ENCODE measurements at places on chromosomes 16 and 17.
A peak's percentile ranks its signal among the peaks of the same experiment; 100 is the strongest.

- DNase-seq = no peak
Measured at GRCh38 chr16:19690196-19690595, 27.8 kb downstream of the KNOP1 start.

GRCh38 chr16:55056585-55057401 lies 126.1 kb downstream of the IRX5 start:
- peak; percentile 49 for DNase-seq

- DNase-seq = no peak
Measured at GRCh38 chr17:59028328-59028727, 78.4 kb downstream of the TRIM37 start.

DNA sequence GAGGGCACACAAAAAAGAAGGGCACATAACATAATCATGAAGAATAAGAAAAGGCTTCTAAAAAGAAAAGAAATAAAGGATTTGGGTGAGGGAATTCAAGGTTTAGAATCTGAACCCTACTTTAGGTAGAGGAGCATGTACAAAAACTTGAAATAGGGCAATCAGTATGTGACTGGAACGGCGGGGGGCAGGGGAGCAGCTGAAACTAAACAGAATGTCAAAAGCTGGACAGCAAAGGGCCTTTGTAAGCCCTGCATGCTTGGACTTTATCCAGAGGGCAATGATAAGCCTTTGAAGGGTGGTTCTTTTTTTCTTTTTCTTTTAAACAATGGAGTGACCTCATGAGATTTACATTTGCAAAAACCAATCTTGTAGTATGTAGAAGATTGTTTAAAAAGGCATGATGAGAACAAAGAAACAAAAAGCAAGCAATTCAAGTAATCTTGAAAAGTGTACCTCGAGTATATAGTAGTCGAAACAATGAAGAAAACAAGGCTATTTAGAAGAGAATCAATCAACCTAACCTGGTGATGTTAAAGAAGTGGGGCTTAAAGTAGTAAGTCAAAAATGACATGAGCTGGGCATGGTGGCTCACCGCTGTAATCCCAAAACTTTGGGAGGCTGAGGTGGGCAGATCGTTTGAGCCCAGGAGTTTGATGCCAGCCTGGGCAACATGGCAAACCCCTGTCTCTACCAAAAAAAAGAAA lies 46.7 kb upstream of the ANKFY1 start:
- DNase-seq = no peak

- DNase-seq = no peak
Measured at GRCh38 chr16:87135246-87136030, 181.8 kb downstream of the C16orf95 start.

DNA sequence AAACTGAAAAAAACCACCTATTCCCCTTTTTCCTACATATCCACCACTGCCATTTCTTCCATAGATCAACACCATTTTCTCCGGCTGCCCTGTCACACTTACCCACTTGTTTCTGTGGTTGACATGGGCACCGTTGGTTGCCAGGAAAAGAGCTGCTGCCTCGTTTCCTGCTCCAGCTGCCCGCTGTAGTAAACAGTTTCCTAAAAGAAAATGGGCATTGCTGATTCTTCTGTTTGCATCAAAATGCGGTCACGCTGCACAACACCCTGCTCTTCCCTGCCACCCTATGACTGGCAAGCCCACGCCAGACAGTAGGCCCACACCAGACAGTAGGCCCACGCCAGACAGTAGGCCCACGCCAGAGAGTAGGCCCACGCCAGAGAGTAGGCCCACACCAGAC lies 46.3 kb downstream of the CYB5D2 start:
- DNase-seq = no peak

DNA sequence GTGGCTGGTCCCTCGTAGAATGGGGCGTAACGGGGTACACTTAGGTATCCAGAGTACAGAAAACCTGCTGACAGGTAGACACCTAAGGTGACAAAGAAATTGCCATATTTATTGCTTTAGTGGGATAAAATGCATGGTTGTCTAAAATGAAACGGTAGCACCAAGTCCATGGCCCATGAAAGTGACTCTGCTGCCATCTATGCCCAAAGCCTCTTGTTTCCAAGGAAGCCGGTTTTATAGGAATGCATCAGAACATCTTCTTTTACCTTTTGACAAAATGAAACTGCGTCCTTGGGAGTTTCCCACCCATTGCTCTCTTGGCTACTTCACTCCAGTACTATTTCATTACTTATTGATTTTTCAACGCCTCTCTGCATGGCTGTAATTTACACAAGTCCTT lies 151.3 kb upstream of the ZFHX3 start:
- DNase-seq = no peak

- DNase-seq = no peak
Measured at GRCh38 chr17:34151102-34151501, 104.0 kb upstream of the CCL2 start.

DNA sequence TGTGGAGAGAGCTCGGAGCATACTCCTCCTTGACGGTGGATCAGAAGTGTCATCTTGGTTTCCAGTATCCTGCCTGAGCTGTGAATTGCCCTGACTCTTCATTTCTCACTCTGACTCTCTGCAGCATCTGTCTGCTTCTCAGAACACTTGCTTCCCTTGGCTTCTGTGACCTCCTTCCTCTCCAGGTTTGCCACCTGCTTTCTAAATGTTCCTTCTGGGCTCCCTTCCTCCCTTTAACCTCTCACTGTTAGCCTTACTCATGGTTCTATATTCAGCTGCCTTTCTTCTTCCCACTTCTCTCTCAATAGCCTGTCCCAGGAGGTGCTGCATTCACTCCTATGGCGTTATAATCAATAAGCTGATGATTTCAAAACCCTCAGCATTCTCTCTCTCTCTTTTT lies 11.2 kb upstream of the PRKAR1A start:
- no peak for DNase-seq

DNA sequence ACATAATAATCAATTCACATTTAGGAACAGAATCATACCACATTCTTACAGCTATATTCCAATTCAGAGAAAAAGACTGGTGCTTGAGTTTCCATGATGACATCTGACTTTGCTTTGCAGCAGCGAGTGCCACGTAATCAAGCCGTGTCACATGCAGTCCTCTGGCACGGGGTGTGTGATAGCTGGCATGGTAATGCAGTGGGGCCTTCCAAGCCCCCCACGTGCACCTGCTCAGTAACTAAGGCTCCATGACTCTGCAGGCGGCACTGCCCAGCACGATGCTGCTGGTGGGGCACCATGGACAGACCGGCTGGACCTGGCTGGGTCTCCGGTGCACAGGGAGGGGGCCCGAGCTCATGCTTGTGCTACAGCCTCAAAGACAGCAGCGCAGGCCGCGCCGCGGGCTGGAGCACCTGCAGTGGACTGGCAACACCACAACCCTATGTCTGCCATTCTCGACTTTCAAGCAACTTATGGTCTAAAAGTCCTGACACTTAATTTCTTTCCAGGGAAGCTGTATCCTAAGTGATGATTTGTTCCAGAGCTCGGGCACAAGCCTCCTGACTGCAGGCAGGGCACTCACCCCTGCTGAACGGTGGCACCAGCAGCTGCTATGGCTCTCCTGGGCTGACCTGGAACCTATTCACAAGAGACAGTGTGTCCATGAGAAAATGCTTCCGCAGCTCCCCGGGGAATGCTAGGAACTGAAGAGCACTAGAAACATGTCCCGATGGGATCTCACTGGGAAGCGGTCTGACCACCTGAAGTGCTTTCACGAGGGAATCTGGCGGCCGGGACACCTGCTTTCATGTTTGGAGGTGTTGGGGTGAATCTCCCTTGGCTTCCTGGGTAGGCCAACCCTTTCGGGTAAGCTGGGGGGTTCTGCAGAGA lies 99.5 kb upstream of the DNAH17 start:
- no peak for DNase-seq

DNA sequence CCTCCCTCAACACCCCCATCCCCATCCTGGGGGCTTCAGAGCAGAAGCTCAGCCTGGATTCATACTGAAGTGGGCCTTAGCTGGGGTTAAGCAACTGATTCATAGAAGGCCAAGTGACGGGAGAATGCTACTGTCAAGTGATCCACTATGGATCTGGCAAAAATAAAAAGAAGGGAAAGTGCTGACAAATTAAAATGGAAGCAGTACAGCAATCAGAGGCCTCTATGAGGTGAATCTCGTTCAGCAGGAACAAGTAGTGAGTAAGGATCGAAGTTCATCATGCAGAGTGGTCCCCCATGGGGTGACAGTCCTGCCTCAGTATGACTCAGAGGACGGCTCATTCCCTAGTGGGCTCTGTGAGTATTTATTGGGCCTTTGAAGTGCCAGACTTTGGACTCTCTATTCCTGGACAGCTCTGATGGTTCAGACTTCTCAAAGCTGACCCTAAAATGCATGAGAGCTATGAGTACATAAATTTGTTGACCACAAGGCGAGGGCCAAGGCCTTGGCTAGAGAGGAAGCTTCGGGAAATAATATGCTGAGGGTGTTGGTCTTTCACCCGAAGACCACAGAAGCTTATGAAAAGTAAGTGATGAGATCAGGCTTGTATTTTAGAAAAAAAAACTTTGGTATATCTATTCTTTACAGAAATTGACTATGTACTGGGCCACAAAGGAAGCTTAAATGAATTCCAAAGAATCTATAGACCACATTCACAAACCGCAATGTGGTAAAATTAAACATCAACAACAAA lies 5.3 kb upstream of the NSMCE1 start:
- peak; percentile 73 for DNase-seq

GRCh38 chr17:66727634-66728570 lies 107.0 kb upstream of the CACNG5 start:
- no peak for DNase-seq

GRCh38 chr17:44348234-44348987 lies 3.3 kb downstream of the GRN start:
- DNase-seq = no peak

GRCh38 chr16:11585460-11586377 lies 1.0 kb downstream of the LITAF start:
- no peak for DNase-seq

- DNase-seq = peak; percentile 73
Measured at GRCh38 chr16:74726716-74727115, 26.1 kb upstream of the MLKL start.

DNA sequence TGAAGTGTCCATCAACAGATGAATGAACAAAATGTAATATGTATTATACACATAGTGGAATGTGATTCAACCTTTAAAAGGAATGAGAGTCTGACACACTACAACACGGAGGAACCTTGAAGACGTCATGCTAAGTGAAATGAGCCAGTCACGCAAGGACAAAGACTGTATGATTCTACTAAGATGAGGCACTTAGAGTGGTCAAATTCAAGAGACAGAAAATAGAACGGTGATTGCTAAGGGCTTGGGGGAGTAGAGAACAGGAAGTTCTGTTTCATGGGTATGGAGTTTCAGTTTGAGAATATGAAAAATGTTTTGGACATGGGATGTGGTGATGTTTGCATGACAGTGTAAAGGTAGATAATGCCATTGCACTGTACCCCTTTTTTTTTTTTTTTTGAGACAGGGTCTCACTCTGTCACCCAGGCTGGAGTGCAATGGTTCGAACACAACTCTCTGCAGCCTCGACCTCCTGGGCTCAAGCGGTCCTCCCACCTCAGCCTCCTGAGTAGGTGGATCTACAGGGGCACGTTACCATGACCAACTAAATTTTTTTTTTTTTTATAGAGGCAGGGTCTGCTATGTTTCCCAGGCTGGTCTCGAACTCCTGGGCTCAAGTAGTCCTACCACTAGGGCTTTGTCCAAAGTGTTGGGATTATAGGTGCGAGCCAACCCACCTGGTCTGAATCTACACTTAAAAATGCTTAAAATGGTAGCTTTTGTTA lies 2.9 kb upstream of the CCDC102A start:
- DNase-seq = peak; percentile 46

DNA sequence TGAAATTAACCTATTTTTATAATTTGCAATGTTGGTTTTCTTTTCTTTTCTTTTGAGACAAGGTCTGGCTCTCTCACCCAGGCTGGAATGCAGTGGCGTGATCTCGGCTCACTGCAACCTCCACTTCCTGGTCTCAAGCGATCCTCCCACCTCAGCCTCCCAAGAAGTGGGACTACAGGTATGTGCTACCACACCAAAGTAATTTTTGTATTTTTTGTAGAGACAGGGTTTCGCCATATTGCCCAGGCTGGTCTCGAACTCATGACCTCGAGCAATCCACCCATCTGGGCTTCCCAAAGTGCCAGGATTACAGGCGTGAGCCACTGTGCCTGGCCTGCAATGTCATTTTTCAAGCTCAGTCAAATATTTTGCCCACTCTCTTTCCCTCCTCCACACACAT lies 36.0 kb downstream of the MYH11 start:
- no peak for DNase-seq

DNA sequence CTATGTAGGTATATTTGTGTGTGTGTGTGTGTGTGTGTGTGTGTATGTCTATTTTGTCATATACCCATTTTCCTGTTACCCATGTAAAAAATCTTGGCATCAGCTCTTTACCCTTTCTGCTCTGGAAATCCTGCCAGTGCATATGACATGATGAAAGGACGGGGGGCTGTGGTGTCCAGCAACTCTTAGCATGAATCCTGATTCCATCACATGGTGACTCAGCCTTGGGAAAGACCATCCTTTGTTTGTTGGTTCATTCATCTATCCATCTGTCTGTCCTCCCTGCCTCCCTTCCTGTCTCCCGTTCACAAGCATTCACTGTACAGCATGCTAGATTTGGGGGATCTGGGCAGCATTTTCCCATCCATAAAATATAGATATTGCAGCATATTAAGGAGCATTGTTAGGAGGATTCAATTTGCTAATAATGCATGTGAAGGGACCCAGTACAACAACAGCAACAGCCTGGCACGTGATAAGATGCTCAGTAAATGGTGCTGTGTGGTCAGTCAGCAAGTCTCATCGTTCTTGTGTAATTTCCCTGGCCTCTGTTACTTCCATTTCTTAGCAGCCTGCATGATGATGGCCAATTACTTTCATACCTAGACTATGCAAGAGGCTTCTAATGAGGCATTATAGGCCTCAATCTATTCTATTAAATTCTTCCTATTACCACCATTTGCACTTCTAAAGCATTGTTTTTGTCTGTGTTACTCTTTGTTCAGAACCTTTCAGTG lies 191.0 kb downstream of the PRKCA start:
- no peak for DNase-seq

GRCh38 chr17:27244491-27245223 lies 49.3 kb upstream of the WSB1 start:
- no peak for DNase-seq

DNA sequence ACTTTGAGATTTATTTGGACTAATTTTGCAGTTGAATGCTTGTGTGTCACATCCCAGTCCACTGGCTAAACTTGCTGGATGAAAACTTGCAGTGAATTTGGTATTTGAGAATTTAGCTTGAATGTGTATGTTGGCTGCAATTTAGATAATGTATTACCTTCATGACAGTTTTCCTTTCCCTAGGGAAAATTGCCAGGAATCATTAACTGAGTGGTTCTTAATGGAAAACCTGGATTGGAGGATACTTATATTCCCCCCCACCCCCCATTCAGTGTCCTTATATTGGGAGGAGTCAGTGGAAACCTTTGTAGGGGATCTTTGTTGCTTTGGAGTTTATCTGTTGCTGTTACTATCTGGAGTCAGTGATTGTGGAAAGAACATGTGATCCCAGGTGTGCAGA lies 67.6 kb downstream of the KPNA2 start:
- no peak for DNase-seq

GRCh38 chr17:77160875-77161530 lies 20.2 kb downstream of the SEC14L1 start:
- no peak for DNase-seq

GRCh38 chr16:81523387-81524115 lies 78.9 kb downstream of the CMIP start:
- no peak for DNase-seq

- no peak for DNase-seq
Measured at GRCh38 chr16:8866118-8866883, 2.5 kb downstream of the CARHSP1 start.
